ENCODE measurements at places on chromosomes 5 and 9.

- DNase-seq, result no peak
These were observed 3.1 kb downstream of the KIF2A start for GRCh38 chr5:62309107-62309506.

- DNase-seq, result no peak
These were observed 137.6 kb upstream of the MAP3K1 start for GRCh38 chr5:56677690-56678305.

- DNase-seq, result no peak
These were observed 165.6 kb downstream of the PALM2AKAP2 start for GRCh38 chr9:109945573-109945972.

DNA sequence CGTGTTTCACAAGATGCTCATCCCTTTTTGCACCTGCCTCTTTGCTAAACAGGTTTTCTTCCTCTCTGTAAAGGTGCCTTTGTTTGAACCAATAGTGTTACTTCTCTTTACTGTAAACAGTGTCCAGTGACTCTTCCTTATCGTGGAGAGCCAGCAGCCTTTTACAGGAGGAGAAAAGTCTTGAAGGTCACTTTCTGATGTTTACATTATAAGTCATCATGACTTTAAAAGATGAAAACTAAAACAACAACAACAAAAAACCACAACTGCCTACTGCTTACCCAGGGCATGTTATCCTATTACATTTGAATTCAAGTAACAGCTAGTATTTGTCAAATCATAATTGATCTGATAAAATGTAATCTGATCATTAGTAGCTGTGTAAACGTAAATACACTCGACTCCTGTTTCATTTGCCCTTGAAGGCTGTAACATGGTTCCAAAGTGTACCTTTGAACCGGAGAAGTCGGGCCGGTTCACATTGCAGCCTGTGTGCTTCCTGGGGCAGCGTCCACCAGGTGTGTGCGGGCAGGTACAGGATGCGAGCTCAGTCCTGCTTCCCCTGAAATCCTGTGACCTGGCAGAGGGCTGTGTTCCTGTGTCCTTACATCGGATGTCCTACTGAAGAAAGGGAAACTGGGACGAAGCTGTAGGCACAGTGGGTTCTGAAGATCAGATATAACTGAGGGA, 118.1 kb downstream of the C9orf152 start:
- DNase-seq, result no peak

- DNase-seq, result no peak
These were observed 164.1 kb downstream of the HSD17B3 start for GRCh38 chr9:96137671-96138429.

- no peak for DNase-seq
These were observed 327.5 kb downstream of the FBXL17 start for GRCh38 chr5:108054349-108054748.

- DNase-seq, result no peak
These were observed 32.5 kb downstream of the GRAMD2B start for GRCh38 chr5:126455728-126456127.

DNA sequence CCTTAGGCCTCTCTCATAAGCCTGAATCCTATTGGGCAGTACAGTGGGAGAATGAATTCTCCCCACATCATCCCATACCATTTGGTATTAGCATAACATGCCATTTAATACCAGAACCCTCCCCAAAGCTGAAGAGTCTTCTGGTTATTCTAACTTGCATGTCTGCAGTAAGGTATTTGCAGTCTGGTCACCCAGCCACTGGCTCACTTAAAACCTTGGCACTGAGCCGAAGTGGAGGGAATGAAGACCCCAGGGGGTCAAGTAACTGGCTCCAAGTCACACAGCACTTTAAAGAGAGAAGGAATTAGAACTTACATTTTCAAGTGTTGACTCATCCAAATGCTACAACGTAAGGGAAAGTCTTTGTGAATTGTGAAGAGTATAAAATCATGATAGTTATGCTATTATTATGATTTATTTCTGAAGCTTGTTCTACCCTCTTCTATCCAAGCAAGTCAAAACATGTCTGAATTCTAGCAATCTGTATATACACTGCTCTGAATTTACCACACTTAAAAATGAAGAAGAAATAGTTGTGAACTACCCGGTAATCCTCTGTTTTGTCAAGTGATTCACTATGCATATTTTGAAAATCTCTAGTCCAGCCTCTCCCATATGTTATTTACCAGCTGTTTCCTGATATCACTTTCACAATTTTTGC, 28.5 kb downstream of the GLRA1 start:
- DNase-seq, result no peak

Measured in substantia nigra (tissue), 51 donors.